ENCODE measurements at places on chromosomes 13 and 19.

DNA sequence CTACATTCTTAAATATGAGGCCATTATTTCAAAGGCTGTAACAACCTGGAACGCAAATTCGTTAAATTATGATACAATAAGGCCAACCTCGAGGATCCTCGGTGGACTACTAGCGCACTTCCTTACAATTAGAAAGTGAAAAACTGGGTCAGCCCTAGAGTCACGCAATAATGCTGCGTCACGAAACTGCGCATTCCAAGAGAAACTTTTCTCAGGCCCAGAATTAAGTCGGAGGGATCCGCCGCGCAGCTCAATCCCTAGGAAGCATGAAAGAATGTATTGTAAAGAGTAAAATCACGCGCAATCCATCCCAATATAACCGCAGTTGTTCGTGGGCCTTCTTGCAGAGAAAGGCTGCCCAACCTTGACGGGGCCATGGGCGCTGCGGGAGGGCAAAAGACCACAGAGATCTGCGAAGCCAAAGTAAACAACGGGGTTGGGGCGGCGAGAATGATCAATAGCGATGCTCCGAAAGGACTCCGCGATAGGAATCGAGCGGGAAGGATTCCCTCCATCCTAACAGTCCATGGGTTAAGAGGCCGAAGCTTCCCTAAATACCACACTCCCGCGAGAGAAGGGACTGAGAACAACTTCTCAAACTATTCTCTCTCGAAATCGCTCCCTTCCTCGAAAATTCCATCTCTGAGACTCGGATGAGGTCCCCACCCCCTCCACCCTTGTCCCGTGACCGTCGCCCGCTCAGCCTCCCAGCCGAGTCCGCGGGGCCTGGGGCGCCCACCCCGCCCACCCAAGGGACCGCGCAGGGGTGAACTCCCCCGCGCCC lies 564 bp downstream of the SPART start:
- DNase-seq = peak; percentile 1

GRCh38 chr13:62084728-62085127 lies 669.1 kb upstream of the PCDH20 start:
- no peak for DNase-seq

DNA sequence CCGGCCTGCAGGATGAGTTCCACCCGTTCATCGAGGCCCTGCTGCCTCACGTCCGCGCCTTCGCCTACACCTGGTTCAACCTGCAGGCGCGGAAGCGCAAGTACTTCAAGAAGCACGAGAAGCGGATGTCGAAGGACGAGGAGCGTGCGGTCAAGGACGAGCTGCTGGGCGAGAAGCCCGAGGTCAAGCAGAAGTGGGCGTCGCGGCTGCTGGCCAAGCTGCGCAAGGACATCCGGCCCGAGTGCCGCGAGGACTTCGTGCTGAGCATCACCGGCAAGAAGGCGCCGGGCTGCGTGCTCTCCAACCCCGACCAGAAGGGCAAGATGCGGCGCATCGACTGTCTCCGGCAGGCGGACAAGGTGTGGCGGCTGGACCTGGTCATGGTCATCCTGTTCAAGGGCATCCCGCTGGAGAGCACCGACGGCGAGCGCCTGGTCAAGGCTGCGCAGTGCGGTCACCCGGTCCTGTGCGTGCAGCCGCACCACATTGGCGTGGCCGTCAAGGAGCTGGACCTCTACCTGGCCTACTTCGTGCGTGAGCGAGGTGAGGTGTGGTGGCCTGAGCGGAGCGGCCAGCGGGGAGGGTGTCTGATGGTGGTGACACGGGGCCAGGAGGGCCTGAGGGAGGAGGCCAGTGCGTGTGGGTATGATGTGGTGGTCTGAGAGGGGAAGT lies 15.5 kb downstream of the NFIC start:
- no peak for DNase-seq

GRCh38 chr19:35718345-35719041 lies 690 bp downstream of the KMT2B start:
- no peak for DNase-seq

- DNase-seq = no peak
Observed at GRCh38 chr13:45474584-45475454, 10.1 kb downstream of the COG3 start.

DNA sequence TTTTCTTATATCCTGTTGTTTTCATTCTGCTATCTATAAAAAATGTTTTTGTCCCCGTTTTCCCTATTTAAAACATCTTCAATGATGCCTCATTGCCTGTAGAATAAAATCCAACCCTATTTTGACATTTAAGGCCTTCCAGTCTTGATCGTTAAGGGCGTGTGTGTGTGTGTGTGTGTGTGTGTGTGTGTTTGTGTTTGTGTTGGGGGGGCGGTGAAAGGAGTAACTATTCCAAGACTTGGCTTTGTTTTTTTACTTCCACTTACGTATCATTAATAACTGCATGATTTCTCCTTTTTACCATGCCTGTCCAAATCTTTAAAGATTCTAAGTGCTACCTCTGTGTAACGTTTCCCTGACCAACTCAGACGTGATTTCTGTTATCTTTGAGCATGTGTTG lies 784 bp downstream of the PIBF1 start:
- no peak for DNase-seq

DNA sequence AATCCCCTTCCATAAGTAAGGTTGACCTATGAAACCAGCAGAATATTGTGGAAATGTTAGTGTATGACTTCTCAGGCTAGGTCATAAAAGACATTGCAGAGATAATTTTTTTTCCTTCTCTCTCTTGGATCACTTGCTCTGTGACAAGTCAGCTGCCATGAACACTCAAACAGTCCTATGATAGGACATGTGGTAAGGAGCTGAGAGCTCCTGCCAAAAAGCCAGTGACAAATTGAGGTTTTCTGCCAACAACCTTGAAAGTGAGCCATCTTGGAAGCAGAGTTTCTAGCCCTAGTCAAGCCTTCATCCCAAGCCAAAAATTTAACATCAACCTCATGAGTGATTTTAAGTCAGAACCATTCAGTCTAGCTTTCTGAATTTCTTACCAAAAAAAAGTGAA lies 270.9 kb upstream of the NBEA start:
- no peak for DNase-seq

GRCh38 chr19:33618884-33619283 lies 2.9 kb upstream of the CHST8 start:
- DNase-seq = no peak

DNA sequence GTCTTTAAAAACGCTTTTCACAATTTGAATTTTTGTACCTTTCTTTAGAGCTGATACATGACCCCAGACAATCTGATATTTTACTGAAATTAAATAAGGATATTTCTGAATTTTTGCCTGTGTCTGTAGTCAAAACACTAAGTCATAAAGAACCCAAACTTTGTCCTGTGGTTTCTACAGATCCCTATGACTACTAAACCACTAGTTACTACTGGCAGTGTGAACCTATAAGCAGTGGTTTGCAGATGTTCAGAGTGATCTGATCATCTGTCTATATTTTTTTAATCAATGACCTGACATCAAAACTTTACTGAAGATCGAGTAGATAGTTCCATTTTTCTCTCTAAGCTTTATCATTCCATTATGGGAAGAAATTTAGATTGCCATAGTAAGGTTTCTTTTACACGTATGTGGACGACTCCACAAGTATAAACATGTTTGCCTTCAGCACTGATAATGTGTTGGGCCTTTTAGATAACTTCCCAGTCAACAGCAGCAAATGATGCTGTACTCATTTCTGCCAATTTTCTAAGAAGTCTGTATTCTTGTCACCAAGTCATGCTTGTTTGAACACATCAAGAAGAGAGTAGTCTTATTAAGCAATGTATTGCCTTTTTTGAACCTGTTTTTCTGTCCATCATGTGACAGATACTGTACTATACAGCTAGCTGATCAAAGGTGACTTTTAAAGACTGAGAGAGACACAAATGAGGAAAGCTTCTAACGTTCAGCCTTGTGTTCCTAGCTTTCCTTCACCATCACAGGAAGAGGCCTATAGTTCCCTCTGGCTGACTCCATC lies 21.8 kb downstream of the POLR1D start:
- no peak for DNase-seq

- DNase-seq = no peak
Observed at GRCh38 chr13:42699912-42700311, 81.5 kb upstream of the FAM216B start.

DNA sequence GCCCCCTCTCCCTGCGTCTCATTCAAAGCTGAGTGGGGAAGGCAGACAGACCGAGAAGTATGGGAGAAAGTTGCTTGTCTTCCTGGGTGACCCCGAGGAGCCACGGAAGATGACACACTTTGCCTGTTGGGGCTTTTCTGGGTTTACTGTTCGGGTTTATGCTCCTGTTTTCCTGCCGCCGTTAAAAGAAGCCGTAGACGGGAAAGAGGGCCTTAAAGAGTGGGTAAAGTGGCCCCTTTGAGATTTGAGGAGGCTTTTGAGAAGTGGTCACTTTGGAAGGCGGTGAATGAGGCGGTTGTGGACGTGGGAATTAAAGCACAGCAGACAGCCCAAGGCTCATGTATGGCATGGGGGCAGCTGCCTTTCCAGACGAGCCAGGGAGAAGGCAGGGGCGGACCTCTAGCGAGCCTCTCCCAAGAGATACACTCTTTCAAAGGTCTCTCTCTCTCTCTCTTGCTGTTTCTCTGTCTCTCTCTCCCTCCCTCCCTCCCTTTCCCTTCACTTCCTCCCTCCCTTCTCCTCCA lies 493 bp upstream of the LHFPL6 start:
- no peak for DNase-seq

DNA sequence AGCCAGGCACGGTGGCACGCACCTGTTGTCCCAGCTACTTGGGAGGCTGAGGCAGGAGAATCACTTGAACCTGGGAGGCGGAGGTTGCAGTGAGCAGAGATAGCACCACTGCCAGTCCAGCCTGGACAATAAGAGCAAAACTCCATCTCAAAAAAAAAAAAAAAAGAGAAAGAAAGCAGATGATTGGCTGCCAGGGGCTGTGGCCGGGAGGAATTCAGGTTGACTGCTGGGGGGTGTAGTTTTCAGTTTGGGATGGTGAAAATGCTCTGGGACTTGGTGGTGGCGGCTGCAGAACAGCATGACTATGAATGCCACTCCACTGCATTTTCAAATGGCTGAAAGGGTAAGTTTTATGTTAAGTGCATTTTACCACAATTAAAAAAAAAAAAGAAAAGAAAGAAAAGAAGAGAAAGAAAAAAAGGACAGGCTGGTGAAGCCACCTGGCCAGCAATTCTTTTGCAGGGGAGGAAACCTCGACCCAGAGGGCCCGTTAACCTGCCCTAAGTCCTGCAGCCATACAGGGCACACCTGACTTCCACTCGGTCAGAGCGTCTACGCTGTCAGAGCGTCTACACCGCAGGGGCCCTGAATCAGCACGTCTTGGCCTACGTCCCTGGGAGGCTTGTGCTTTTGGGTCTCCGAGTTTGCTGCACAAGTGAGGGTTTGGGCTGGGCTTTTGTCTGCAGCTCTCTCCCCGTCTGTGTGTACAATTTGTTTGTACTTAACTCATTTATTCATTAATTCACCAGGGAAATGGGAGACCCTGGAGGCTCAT lies 3.6 kb downstream of the ISOC2 start:
- no peak for DNase-seq

GRCh38 chr13:48334534-48335127 lies 31.1 kb downstream of the RB1 start:
- no peak for DNase-seq

GRCh38 chr13:50708461-50708860 lies 135.0 kb downstream of the DLEU7 start:
- DNase-seq = no peak

GRCh38 chr13:34764246-34764645 lies 177.8 kb upstream of the NBEA start:
- no peak for DNase-seq

Measured in stimulated activated CD4-positive, alpha-beta T cell treated with anti-CD3 and anti-CD28 coated beads, Interleukin-1b, Interleukin-23, amount 100 ng/mL, for 24 hours (primary cell).